Natural killer cell treated with Interleukin-12 subunit alpha and Interleukin-12 subunit beta and Interleukin-15 and Interleukin-18, amount 100 ng/mL, for 72 hours (primary cell): ENCODE measurements at places on chromosomes 16 and 17. TPM values are rescaled to one million over a fixed set of nuclear protein-coding genes. Genes with fewer than 3 reads are reported as not detected.

DNA sequence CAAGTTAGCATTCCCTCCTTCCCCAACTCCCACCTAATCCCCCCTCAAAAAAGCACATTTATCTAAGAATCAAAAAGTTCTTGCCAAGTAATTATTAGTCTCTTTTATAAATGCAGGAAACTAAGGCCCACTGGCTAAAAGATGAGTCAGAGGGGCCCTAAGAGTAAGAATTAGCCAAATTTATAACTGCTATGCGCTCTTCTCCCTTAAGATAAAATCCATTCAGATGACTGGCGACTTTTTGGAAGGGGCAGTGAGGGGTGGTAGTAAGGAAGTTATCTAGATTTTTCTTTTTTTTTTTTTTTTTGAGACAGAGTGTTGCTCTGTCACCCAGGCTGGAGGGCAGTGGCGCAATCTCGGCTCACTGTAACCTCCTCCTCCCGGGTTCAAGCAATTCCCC is 17.1 kb downstream of the ZNF652 start:
- DNase-seq: no peak

- peak; percentile 72 for DNase-seq
These were observed 7.0 kb downstream of the CYTH1 start for GRCh38 chr17:78774956-78775571.

DNA sequence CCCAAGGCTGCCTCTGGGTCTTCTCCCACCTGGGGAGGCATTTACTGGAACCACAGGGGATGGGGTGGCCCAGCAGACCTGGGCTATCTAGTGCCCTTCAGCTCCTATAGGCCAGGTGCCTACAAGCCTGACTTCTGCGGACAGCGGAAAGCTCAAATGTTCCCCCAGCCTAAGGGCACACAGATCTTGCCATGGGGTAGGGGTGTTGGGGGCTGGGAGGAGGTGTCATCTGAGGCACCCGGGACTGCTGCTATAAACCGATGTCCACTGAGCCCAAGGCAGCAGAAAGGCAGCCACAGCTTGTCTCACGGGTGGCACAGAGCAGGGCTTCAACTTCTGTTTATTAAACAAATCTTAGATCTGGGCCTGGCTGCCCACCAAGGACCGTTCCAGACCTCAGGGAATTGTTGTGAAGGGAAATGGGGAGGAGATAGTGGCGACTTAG is 3.6 kb downstream of the MYO1C start:
- no peak for DNase-seq

- DNase-seq: no peak
These were observed 3.4 kb upstream of the MMD start for GRCh38 chr17:55424893-55425540.

DNA sequence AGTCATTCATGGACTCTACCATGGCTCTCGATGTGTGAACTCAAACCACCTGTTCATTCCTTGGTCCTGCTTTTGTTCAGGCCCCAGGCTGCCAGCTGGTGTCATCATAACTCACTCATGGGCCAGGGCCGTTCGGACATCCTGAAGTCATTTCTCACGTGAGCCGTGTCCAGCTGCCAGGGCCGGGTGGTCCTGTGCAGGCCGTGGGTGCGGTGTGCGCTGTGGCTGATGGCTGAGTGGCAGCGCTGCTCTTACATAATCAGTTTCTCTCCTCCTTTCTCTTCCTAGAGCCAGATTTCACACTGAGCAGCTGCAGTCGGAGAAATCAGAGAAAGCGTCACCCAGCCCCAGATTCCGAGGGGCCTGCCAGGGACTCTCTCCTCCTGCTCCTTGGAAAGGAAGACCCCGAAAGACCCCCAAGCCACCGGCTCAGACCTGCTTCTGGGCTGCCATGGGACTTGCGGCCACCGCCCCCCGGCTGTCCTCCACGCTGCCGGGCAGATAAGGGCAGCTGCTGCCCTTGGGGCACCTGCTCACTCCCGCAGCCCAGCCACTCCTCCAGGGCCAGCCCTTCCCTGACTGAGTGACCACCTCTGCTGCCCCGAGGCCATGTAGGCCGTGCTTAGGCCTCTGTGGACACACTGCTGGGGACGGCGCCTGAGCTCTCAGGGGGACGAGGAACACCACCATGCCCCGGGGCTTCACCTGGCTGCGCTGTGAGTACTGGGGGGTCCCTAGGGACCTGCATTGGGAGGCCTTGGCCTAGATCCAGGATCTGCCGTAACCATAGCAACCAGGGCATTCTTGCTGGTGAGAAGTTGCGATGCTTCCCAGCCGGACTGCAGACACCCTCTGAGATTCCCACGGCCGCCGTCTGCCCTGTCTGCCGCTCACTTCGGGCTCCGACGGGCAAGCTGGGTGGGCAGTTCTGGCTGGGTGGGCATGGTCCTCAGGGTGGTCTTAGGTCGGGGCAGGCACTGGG is at the start of gene IL34:
Gene IL34, plus strand, starts transcription at position 300 of the 982 bp plus-strand sequence. Its CDS starts 389 bp downstream, at position 689.
- no peak for DNase-seq

DNA sequence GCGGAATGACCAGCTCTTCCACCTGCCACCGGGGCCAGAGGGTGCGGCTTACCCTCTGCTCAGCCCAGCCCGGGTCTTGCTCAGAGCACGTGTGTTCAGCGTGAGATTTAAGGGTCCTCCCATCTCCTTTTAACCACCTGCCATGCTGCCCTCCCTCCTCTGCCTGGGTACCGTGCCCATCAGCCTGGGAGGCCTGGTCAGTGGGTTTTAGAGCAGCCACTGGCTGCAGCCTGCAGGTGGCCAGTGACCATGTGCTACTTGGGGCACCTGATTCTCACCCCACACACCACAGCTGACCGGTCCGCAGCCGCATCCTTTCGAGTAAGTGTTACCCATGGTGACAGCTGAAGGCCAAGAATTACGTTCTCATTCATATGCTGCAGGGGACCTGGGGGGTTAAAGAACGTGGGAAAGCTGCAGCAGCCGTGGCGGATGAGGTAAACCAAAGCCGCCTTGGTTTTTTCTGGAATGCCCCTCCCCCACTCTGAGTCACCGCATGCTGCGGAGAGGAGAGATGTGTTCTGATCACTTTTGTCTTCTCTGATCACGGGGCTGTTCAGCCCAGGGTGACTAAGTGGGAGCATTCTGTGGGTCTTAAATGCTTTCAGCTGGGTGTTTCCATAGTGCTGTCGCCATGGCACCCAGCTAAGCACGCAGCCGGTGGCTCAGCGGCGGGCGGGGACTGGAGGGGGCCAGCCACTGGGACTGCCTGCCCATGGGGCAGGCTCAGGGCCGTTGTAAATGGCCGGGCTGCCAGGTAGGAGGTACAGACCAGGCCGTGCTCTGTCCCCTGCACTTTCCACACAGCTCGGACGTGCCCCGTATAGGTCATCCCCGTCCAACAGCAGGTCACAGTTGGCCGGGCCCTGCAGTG is 59.8 kb downstream of the BAIAP2 start:
- peak; percentile 77 for DNase-seq

DNA sequence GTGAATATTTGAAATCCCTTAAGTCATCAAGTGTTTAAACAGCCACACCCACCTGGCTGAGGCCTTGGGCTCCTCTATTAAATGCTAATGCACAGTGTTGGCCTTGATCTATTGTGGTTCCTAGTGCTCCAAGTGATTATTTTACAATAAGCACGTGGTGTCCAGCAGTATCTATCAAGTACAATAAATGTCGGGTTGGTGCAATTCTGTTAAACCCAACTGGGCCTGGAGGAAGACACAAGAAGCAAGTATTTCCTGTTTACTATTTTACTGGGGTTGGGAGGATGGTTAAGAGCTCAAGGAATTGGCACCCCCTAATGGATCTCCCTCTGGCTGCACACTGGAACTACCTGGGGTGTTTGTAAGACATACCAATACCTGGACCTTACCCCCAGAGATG is 72.1 kb upstream of the HNF1B start:
- no peak for DNase-seq

Gene CDK12
- 88.5 TPM for total RNA-seq

Gene ZNF207
- total RNA-seq: 319 TPM

DNA sequence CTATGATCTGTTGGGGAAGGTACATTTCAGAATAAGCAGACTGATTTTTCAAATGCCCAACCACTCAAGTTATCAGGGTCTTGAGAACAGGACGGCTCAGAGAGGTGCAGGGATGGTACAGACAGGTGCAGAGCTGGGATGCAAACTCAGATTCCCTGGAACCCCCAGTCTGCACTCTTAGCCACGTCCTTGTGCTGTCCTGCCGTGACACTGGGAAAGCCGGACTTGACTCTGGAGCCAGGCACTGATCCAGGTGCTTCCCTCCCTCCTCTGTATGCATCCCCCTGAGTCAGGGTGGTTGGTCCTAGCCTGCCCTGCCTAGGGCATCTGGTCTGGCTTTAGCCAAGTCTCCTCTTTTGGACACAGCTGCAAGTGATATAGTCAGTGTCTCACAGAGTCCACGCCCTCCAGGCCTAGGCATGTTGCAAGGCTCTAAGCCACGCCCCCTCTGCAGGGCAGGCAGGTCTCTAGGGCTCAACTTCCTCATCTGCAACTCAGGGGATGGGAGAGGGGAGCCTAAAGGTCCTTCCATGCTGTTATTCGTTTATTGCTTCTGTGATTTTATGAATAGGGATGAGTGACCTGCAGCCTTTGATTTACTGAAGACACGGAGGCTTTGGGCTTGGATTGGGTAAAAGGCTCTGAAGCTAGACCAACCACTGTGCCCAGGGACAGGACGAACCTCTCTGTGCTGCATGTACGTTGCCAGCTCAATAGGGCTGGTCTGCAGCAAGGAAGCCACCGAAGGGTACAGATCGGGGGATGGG is 97.3 kb downstream of the SDK2 start:
- no peak for DNase-seq
